ENCODE measurements at places on chromosomes 5 and 9. TPM values are rescaled to one million over a fixed set of nuclear protein-coding genes. Genes with fewer than 3 reads are reported as not detected.

The MAMDC2 gene
- not detected for polyA plus RNA-seq

The DCAF10 gene
- 24.7 TPM for polyA plus RNA-seq

The CPLANE1 gene
- polyA plus RNA-seq, result 24.4 TPM

The RNF183 gene
- polyA plus RNA-seq, result not detected

The IL9 gene
- polyA plus RNA-seq, result not detected

The SPATA31A3 gene
- not detected for polyA plus RNA-seq

The NEURL1B gene
- 34.3 TPM for polyA plus RNA-seq

DNA sequence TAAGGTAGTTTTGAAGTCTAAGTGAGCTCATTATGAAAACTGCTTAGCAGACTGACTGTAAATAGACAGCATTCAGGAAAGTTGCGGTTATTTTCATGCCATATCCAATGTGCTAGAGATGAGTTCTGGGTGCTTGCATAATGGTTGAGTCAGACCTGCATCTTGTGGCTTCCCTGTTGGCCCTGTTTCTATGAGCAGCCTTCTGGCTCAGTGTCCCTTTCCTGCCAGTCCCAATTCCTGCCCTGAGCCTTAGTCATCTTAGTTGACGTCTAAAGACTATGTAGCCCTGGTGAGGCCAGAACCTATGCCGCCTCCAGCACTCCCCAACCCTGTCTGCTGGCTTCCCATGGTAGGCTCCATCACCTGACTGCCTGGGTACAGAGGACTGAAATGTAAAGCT lies 76.3 kb upstream of the TNFSF8 start:
- DNase-seq, result no peak

DNA sequence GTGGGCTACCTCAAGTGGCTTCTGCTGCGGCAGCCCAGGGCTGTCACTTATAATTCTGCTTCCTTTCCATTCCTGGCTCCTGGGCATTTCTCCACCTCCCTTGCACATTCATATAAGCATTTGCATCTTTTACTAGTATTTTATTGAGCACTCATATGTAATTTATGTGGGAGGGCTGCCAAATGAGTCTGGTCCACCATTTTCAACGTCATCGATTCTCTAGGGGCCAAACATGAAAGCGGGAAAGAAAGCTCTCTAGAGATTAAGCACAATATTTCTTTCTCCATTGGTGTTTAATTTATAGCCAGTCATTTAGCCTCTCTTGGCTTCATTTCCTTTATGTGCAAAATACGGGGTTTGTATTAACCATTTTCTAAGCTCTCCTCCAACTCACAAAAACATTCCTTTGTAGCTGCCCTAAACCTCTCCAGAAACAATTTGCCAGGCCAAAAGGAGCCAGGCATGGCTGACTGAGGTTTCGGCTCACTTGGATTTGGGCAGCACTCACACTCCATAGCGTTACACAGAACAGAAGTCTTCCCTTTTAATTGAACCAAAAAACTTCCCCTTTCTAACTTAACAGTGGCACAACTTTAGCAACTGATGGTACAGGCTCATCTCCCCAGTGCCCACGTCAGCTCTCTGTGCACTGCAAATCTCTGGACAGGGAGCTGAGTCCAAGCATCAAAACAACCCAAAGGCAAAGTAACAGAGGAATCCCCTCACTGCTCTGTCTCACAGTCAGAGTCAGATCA lies 183.5 kb downstream of the ROR2 start:
- DNase-seq, result no peak

GRCh38 chr5:154236-154635 lies 37.1 kb upstream of the LRRC14B start:
- DNase-seq, result no peak

DNA sequence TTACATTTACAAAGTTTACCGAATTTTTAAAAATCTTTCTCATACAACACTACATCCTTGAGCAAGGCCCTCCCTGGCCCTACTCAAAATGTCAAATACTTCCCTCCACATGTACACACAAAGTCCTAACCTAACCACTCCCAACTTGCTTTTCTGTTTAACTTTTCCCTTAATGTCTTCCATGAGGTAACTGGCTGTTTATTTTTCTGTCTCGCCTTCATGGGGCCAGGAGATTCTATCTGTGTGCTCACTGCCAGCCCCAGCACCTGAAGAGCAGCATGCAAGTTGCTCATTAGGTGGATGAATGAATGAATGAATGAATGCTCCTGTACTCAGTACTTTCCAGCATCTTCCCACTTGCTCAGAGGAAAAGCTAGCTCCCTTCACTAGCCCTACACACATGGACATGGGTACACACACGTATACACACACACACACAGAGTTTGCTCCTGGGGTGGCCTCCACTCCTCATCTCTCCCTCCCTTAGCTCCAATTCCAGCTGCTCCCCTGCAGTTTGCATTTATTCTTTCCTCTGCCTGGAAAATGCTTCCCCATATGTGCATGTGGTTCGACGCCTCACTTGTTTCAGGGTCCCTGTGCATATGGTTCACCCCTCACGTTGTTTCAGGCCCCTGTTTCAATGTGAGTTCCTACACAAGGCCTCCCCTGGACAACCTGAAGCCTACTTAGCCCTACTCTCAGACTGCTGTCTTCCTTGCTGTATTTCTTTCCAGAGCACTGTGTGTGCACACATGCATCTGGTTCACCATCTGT lies 165.2 kb downstream of the ROR2 start:
- DNase-seq, result no peak

DNA sequence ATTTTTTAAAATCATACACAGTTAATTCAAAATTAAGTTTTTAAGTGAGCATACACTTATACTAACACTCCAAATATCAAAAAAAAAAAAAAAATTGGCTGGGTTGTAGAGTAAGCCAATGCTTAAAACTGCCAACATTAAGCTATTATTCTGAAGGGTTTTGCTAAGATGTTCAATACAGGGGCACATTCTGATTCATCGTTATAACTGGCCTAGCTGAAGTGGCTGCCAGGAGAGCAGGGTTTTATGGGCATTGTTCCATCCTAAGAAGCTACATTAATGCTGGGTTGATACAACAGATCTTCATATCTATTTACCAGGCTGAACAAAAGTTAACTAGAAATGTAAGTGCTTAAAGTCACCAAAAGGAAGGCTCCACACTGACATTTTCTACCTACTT lies 13.4 kb downstream of the ELAVL2 start:
- no peak for DNase-seq

DNA sequence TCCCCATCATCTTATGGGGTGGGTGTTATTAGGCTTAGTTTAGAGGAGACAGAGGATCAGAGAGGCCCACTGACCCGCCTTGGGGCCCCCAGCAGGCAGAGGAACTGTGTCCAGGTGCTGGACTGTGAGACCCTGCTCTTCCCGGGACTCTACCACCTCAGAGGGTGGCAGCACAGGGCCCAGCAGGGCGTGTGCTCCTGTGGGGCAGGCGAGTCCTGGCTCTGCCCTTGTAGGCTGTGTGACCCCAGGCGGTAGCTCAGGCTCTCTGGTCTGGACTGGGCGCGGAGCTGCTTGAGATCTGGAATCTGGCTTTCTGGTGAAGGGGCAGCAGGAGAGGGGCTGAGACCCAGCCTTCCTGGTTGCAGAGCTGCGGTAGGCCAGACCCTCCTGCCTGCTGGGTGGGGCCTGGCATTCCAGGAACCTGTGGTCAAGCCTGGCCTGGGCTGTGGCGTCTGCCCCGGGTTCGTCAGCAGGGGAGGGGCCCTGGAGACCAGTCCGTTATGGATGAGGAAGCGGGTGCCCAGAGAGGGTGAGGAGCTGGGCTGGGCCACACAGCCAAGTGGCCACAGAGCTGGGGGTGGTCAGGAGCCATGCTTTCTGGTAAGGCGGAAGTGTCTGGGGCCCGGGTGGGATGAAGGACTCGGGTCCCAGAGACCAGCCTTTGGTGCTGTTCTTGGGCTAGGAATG lies 46.5 kb downstream of the RXRA start:
- no peak for DNase-seq

DNA sequence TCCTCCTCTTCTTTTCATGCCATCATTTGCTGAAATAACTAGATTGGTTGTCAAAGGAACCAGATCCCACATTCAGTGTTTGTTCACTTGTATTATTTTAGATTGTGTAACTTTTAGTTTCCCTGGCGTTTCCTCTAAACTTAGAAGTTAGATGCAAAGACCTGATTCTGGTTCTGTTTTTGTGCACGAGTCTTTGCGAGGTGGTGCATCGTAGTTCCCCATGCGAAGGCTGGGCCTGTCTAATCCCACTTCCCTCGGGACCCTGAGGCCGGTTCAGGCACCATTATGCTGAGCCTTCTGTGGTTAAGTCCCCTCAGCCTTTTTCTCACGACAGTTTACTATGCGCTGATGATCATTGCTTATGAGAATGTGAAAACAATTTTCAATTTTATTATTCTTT lies 219.1 kb upstream of the OTULINL start:
- DNase-seq, result no peak

GRCh38 chr5:378301-378891 lies 56.9 kb downstream of the AHRR start:
- no peak for DNase-seq

GRCh38 chr5:171946000-171946781 lies 60.2 kb downstream of the FBXW11 start:
- DNase-seq, result no peak

- no peak for DNase-seq
Measured at GRCh38 chr5:160442824-160443431, 21.3 kb downstream of the PTTG1 start.

DNA sequence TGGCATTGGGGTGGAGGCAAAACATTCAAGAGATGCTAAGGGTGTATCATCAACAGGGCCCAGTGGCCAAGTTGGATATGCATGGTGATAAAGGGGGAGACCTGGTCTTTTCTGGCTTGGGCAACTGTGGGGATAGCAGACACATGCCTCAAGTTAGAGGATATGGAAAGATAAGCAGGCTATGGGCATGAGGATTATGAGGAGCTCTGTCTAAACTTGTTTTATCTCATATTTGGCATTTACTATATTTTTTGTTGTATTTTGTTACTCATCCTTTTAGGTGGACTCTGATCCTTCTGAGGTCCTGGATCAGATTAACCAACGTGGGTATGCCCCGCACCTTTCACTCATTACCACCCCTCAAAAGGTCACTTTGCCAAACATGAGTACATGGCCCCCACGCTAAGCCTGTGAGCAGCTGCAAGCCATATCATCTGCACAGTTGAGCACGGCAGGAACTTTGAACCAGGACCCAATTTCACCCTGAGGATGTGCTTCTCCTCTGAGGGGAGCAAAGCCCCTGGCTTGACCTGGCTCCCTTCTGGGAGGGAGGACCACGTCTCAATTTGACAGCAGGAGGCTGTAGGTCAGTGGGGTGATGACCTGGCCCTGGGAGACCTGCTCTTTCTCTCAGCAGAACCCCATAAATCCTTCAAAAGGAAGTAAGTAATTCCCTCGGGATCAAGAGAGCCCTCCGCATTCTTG lies 71.1 kb upstream of the CD180 start:
- peak; percentile 56 for DNase-seq

- DNase-seq, result no peak
Measured at GRCh38 chr9:124239249-124240073, 18.3 kb upstream of the NEK6 start.

DNA sequence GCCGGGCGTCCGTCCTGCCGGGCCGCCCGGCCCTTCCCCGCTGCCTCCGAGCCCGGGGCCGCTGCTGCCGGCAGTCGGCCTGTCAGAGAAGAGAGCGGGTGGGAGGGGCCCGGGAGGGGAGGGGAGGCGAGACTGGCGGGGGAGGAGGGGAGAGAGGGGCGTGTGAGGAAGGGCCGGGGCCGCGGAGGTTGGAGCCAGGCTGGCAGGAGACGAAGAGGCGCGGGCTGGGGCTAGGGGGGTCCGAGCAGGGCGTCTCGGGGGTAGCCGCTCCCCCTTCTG lies 570 bp downstream of the CREBRF start:
- DNase-seq, result no peak
